ENCODE measurements at places on chromosomes 1 and 21.

DNA sequence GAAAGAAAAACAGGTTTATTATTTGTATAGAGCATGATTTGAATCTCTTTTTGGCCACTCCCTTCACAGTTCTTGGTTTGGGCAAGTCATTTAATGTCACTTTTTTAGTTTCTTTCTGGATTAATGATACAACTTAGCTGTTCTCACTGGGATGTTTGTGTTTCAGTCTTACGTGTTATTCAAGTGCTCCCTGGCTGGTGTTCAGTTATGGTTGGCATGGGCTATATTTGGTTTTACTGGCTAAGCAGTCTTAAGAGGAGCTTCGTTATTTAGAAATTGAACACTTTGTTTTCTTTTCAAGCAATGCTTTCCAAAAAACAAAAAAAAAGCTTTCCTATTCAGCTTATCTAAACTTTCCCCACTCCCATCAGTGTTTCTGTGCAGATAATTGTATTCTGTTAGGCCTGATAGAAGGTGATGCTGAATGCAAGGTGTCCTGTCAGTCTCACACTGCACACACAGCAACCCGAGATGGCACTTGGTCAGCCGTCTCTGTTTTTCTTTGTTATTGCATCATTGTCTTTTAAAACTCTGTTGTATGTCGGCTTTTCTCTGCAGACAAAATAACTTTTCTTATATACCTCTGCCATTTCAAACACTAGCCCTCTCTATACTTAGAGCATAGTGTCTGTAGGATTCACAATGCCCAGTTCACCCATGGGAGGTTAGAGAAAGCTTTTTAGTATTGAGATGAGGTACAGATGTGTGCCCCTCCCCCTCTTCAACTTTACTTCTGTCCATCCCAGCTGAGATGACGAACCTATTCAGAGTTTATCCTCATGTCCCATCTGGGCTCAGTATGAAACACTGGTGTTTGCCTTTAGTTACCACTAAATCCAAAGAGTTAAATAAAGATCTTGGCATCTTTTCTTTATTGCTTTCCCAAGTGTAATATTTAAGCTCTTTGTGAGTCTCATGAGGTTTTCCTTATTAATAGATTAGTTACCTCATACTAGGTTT is 80.2 kb downstream of the VPS13D start:
- DNase-seq, result no peak

- peak; percentile 64 for DNase-seq
These were observed 7.3 kb upstream of the TARS2 start for GRCh38 chr1:150479927-150480352.

DNA sequence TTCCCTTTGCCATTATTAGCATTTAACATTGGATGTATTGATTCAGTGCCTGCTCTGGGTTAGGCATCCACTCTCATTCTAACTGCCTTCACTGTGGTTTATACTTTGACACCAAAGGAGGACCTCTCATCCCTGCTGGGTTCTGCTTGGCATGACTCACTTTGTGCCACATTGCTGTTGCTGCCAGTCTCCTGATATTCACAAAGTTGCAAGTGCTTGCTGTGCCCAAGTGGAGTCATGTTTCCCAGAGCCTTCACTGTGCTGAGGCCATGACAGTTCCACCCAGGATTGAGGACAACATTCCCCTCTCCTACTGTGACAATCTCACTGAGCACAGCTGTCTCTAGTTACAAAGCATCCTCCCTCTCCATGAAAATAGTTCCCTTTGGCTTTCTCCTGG is 519.9 kb upstream of the USP24 start:
- no peak for DNase-seq

- DNase-seq, result no peak
These were observed 2.7 kb upstream of the VANGL2 start for GRCh38 chr1:160397651-160398050.

- no peak for DNase-seq
These were observed 163.0 kb upstream of the LYPLAL1 start for GRCh38 chr1:219010720-219011119.

DNA sequence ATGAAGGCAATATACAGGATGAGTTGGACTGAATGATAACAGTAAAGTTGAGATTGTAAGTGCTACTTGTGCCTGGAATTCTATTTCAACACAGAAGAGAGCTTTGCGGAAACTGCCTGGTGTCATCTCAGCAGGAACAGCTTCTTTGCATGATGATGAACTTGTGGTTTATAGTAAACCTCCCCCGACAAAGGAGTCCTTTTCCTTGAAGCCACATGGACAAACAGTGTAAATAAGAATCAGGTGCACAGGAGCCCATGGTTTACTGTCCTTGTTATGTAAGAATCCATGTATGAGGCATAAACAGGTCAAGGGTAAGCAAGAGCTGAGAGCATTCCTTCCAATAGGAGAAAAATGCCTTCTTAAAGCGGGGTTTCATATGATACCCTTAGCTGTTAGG is 66.2 kb downstream of the PCNX2 start:
- no peak for DNase-seq

DNA sequence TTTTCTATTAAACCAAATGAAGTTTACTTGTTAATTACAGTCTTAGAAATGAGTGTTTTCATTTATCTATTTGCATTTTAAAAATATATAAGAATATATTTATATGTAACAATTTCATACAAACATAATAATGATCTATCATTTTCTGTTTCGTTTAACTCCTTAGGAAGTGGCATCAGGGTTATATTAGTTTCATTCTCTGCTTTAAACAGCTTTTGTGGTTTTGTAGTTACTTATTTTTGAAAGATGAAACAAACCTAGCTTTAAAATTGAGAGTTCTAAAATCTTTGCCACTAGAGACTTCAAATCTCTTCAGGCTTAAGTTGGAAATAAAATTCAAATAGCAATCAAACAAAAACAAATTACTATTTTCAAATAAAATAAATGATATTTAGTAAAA is 2110.6 kb downstream of the MRPL39 start:
- DNase-seq, result no peak

- no peak for DNase-seq
These were observed 81.0 kb upstream of the KCNK2 start for GRCh38 chr1:215001419-215002021.

DNA sequence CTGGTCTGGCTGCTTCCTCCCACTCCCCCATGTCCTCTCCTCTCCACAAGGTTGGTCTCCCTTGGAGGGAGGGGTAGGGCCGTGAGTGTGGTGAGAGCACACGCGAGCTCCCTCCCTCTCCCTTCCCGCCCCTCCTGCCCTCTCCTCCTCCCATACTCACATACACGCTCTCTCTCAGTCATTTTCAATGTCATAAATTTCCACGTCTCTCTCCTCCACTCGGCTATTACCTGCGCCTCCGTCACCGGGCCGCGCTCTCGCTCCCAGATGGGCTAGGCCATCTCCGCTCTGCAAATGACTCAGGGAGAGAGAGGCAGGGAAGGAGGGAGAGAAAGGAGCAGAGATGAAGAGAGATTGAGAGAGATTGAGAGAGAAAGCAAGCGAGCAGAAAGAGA is 36.7 kb upstream of the DMBX1 start:
- DNase-seq, result no peak

- DNase-seq, result no peak
These were observed 14.7 kb upstream of the AQP10 start for GRCh38 chr1:154306151-154306550.

GRCh38 chr1:220726634-220727033 is 21.5 kb upstream of the MTARC2 start:
- DNase-seq, result no peak

DNA sequence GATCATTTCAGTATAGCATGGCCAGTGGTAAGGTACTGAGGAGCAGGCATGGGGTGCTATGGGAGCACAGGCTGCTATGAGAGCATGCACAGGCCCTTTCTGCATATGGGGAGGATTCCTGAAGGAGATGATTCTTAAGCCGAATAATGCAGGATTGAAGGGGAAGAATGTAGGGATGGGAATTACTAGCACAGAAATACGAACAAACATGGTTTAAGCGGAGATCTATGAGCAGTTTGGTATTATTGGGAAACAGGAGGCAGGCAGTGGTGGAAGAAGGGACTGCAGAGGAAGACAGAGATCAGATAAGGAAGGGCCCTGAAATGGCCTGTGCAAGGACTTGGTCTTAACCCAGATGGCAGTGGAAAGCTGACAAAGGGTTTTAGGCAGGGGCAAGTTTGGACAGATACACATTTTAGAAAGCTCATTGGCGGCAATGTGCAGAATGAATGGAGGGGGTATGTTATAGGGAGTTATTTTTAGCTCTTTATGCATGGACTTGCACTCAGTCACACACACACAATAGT is 1.7 kb downstream of the OSCP1 start:
- no peak for DNase-seq

GRCh38 chr21:38931291-38931690 is 125.6 kb downstream of the ETS2 start:
- DNase-seq, result no peak

DNA sequence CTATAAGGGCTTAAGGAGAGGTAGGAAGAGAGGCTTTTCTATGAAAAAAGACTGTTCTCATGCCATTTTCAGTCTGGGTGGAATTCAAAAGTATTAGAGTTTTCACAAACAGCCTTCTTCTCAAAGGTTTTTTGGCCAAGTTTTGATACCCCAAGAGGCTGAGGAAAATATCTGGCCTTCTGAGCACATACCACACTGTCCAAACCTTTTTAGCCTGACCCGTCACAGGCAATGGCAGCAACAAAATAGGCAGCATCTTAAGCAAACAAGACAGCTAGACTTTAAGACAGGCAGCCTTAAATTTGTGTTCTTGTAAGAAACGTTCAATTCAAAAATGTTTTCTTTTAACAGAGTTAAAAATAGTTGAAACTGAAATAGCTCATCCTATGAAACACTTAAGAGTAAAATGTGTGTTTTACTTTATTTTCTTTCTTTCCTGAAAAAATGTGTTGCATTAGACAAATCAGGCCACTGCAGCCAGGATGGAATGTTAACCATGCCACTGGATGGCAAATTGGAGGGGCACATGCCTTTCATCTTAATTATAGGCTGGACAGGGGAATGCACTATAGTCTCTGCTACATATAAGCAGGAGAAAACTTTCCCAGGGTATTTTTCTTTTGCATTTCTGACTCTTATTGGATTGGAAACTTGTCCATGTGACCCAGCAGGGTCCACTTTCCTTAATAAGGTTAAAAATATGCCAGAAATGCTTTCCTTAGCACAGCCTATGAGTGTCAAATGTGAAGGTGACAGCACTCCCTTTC is 315.0 kb downstream of the TGFB2 start:
- no peak for DNase-seq

GRCh38 chr21:32389337-32390015 is 3.3 kb downstream of the URB1 start:
- DNase-seq, result no peak

DNA sequence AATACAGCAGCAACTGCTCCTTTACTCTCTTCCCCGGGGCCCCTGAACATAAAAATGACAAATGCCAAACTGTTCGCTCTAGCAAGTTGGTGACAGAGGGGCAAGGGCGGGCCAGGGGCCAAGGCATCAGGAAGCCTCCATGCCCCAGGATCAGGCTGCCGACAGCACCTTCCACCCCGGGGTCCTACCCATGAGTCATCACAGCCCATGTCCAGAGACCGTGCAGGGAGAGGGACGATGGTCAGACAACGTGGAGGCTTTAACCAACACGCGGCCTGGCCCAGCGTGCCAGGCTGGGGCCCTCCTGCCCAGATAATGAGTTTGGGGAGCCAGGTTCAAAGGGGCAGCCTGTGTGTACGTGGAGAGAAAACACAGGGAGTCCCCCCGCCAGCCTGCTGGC is 90.5 kb downstream of the CASZ1 start:
- DNase-seq, result no peak

DNA sequence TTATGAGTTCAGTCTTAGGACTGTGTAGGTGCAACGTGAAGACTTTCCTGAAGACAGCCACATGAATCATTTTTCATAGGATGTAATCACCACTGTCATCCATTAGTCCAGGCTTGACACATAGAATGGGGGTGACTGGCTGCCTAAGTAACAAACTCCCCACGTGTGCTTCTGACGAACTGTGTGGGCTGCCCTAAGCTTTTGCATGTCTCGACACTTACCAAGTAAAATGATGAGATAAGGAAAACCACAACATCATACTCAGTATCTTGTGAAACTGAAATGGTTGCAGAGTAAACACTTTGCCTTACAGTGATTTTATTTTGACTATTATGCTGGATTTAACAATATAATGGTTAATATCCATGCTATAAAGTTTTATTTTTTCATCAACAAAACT is 19.5 kb downstream of the ERG start:
- no peak for DNase-seq

DNA sequence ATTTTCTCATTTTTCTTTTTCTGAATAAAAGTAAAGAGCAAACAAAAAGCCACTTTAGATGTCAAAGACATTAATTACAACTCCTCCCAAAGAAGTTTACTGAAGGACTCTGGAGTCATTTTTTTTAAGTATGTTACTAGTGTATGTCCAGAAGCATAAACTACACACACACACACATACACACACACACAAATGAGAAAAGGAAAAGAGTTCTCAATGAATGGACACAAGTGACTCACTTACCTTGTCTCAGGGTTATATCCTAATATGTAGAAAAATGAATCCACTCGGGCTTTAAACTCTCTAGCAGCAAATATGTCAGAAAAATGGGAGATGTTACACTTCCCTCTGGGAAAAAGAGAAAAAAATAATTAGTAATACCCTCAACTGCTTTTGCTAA is 223.1 kb downstream of the SLC45A1 start:
- DNase-seq, result no peak

- no peak for DNase-seq
These were observed 20.8 kb upstream of the MYSM1 start for GRCh38 chr1:58720680-58721079.

- DNase-seq, result no peak
These were observed 39.0 kb downstream of the TBX19 start for GRCh38 chr1:168319691-168320090.

DNA sequence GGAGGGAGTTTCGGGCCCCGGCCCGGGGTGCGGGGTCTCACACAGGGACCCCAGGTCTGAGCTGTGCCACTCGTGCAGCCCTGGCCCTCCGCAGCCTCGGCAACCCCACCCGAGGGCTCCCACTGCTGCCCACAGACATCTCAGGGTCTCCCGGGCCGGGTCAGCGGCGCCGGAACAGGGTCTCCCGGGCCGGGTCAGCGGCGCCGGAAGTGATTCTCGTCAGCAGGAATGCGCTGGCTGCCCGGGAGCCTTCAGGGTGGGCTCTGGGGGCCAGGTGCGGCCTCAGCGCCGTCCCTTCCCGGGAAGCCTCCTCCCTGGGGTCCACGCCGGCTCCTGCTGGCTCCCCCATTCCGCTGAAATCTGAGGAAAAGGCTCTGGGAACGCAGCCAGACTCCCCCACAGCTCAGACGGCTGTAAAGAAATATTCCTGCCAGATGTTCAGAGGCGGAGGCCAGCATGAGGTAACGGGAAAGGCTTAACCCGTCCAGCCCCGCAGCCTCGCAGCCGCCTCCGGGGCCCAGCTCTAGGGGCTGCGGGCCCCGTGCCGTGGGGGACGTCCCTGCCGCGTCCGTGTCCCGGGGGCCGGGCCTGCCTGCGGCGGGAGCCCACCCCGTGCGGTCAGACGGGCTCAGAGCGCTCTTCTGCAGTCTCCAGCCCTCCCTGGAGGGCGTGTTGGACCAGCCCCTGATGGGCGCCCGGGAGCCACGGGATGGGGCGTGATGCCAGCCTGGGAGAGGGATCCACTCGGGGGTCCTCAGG is 8.7 kb upstream of the COL6A1 start:
- DNase-seq, result peak; percentile 52

DNA sequence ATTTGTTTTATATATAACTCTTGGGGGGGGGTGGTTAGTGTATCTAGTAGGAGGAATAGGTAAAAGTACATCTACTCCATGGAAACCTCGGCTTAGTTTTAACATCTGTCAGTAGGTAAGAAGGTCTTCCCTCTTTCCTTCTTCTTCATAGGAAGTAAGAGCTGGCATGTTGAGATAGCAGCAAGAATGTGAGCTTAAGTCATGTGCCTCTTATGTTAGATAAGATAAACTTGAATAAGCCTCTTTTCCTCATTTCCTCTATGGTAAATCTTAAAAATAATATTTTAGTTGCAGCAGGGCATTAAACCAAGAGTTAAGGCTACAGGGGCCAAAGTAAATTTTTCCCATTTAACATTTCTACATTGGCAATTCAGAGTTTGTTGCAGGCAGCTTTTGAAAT is 100.4 kb downstream of the MAP3K21 start:
- no peak for DNase-seq
